ENCODE measurements at places on chromosomes 7 and 10.

- no peak overlapping the region for H3K27ac ChIP-seq
- DNase-seq: no peak
- H3K4me1 ChIP-seq: no peaks in the 10 kb centered on the region
- peaks cover 3% of the 10 kb centered on the region for H3K27me3 ChIP-seq
- no peak overlapping the region for H3K4me3 ChIP-seq
- peaks cover 9% of the 10 kb centered on the region for H3K36me3 ChIP-seq
Measured at GRCh38 chr10:29434111-29434510, 145.2 kb downstream of the LYZL1 start.

DNA sequence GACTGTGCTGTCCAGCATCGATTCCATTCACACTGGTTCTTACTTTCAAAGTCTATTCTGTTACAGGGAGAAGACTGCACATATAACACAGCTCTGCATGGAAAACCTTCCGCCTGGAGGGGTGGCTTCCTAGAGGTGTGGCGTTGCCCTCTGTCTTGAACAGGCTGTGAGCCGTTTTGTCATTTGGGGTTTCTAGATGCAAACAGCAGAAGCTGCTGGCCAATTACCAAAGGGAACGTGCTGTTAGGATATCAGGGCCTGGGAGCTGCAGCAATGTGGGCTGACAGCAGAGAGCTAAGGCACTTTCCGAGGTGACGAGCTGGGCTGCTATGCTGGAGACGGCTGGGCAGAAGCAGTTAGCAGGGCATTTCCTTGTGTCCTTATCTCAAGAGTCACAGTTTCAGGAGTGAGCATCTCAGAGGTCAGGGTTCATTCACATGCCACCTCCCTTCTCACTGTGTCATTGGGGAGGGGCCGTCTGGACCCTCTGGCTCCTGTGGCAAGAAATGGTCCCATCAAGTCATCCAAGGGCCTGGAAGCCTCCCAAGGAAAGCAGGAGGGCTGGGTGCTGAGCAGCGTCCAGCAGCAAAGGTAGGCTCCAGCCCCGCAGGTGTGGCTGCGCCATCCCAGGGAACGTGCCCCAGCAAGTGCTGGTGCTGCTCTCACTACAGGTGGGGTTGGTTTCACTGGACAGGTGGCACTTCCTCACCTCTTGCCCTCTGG is 106.5 kb downstream of the WDR37 start:
- DNase-seq: no peak
- H3K36me3 ChIP-seq: no peaks in the 10 kb centered on the region
- H3K27ac ChIP-seq: no peak overlapping the region
- no peaks in the 10 kb centered on the region for H3K4me1 ChIP-seq
- no peaks in the 10 kb centered on the region for H3K27me3 ChIP-seq

DNA sequence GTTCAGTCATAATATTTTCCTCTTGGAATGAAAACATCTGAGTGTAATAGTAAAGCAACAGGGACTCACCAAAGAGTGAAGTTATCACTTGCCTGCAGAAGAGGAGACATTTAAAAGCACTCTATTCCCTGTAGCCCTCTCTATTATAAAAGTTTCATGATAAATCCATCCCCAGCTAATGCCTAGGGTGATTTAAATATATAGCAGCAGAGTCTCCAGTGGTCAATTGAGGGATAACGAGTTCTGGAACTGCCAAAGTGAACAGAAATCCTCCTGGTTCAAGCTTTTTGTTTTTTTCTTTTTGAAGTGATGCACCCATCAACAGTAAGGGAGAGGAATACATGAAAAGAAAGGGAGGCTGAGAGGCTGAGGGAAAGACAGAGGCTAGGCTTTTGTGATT is 87.3 kb downstream of the EVX1 start:
- H3K4me1 ChIP-seq: no peaks in the 10 kb centered on the region
- no peak overlapping the region for H3K27ac ChIP-seq
- H3K36me3 ChIP-seq: no peaks in the 10 kb centered on the region
- no peak for DNase-seq
- H3K27me3 ChIP-seq: no peaks in the 10 kb centered on the region

GRCh38 chr7:107966711-107967110 is 36.2 kb downstream of the LAMB1 start:
- H3K36me3 ChIP-seq: no peaks in the 10 kb centered on the region
- H3K4me1 ChIP-seq: no peaks in the 10 kb centered on the region
- H3K27me3 ChIP-seq: peaks cover 3% of the 10 kb centered on the region
- no peak for DNase-seq
- no peak overlapping the region for H3K4me3 ChIP-seq

DNA sequence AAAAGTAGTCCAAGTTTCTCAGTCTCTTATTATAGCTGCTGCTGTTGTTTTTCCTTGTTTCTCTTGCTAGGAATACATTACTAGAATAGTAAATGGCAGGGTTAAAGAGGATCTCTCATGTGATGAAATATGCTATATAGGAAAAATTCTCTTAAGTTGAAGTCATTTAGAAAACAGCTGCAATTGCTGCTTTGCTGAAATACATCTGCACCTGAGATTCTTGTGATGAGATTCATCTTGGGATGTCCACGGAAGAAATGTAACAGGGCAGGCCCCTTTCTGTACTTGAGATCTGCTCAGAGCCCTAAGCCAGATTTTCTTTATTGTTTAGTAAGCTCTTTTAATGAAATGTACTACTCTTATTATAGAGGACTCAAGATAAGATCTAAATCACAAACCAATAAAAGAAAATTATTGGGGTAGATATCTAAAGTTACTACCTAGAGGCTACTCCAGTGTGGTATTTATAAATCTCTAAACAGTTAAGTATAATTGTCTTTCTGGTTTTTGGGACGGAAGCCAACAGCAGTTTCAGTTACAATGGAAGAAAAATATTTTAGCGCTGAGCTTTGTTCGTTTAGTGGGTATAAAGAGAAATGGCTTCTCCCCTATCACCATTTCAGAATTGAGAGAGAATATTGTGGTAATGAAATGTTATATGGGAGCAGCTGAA is 701.5 kb downstream of the KCNMA1 start:
- H3K27ac ChIP-seq: no peak overlapping the region
- no peaks in the 10 kb centered on the region for H3K27me3 ChIP-seq
- H3K36me3 ChIP-seq: no peaks in the 10 kb centered on the region
- no peak overlapping the region for H3K4me3 ChIP-seq
- DNase-seq: no peak

GRCh38 chr7:78709658-78710057 is 743.8 kb downstream of the MAGI2 start:
- no peak for DNase-seq
- H3K27me3 ChIP-seq: no peaks in the 10 kb centered on the region
- H3K4me1 ChIP-seq: no peaks in the 10 kb centered on the region
- no peaks in the 10 kb centered on the region for H3K36me3 ChIP-seq

- peaks cover 1% of the 10 kb centered on the region for H3K4me1 ChIP-seq
- no peaks in the 10 kb centered on the region for H3K36me3 ChIP-seq
- H3K4me3 ChIP-seq: no peak overlapping the region
- H3K27me3 ChIP-seq: no peaks in the 10 kb centered on the region
- DNase-seq: no peak
- H3K27ac ChIP-seq: no peak overlapping the region
Measured at GRCh38 chr10:53025172-53025711, 252.7 kb upstream of the MBL2 start.

DNA sequence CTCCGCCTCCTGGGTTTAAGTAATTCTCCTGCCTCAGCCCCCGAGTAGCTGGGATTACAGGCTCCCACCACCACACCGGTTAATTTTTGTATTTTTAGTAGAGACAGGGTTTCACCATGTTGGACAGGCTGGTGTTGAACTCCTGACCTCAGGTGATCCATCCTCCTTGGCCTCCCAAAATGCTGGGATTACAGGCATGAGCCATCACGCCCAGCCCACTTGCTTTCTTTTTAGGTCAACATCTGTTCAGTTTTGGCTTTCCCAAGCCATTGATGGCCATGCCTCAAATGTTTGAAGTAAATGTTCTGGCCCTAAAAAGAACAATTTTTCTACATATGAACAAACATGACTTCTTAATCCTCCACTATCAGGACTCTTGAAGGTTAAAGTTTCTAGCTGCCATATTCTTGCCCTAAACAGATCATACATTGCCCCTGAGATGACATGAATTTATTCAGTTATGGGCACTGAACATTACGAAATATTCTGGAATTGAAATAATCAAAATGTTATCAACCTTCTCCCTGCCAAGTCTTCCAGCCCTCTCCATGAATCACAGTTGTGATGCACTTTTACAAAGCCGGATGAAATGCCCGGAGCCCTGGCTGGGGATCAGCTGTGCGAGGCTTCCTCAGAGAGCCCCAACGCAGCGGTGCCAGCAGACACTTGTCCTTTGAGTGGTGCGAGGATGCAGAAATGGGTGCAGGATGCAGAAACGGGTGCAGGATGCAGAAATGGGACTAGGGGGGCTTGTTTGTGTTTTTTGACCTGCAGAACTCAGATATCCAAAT is 2.9 kb downstream of the MRLN start:
- no peaks in the 10 kb centered on the region for H3K36me3 ChIP-seq
- no peaks in the 10 kb centered on the region for H3K4me1 ChIP-seq
- peaks cover 9% of the 10 kb centered on the region for H3K27me3 ChIP-seq

- peaks cover 32% of the 10 kb centered on the region for H3K36me3 ChIP-seq
- DNase-seq: no peak
- peak overlapping the region; percentile 49 for H3K4me3 ChIP-seq
- H3K4me1 ChIP-seq: peaks cover 43% of the 10 kb centered on the region
- no peaks in the 10 kb centered on the region for H3K27me3 ChIP-seq
- H3K27ac ChIP-seq: peak overlapping the region; percentile 47
Measured at GRCh38 chr7:129906700-129907099, 46.1 kb downstream of the UBE2H start.

- H3K36me3 ChIP-seq: peaks cover 3% of the 10 kb centered on the region
- H3K4me1 ChIP-seq: no peaks in the 10 kb centered on the region
- H3K4me3 ChIP-seq: no peak overlapping the region
- no peaks in the 10 kb centered on the region for H3K27me3 ChIP-seq
- no peak for DNase-seq
Measured at GRCh38 chr10:103632247-103632642, 138.7 kb downstream of the NEURL1 start.

DNA sequence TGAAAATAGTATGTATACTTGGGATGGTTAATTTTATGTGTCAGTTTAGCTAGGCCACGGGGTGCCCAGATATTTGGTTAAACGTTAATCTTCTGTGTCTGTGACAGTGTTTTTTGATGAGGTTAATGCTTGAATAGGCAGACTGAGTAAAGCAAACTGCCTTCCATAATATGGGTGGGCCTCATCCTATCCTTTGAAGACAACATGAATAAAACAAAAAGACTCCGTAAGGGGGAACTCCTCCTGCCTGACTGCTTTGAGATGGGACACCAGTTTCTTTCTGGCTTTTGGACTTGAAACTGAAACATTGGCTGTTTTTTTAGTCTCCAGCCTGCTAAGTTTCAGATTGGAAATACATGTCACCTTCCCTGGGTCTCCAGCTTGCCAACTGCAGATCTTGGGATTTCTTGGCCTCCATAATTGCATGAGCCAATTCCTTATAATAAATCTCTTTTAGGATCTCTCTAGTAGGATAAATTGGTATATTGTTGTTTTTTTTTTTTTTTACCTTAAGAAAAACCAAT is 59.9 kb upstream of the GLCCI1 start:
- DNase-seq: no peak
- no peak overlapping the region for H3K4me3 ChIP-seq
- peaks cover under 1% of the 10 kb centered on the region for H3K4me1 ChIP-seq
- H3K36me3 ChIP-seq: no peaks in the 10 kb centered on the region
- H3K27ac ChIP-seq: no peak overlapping the region

DNA sequence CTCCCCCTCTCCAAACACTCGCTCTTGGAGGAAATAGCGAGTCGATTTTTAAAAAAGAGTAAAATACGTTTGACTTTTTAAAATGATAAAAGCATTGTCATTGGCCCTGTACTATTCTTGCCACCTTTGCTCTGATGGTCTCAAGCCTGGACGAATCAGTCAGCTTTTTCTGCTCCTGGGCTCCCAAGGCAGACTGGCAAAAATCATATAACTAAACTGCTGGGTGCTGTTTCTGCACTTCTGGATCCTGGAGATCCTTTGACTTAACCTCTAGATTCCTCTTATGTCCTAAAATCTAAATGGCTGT is 1.8 kb downstream of the TPST1 start:
- H3K27ac ChIP-seq: no peak overlapping the region
- peaks cover 36% of the 10 kb centered on the region for H3K27me3 ChIP-seq
- H3K4me3 ChIP-seq: peak overlapping the region; percentile 83
- DNase-seq: no peak
- H3K4me1 ChIP-seq: peaks cover 26% of the 10 kb centered on the region

- no peaks in the 10 kb centered on the region for H3K4me1 ChIP-seq
- H3K36me3 ChIP-seq: no peaks in the 10 kb centered on the region
- DNase-seq: no peak
- no peak overlapping the region for H3K4me3 ChIP-seq
Measured at GRCh38 chr7:81926-82756, 110.2 kb upstream of the FAM20C start.

- no peak overlapping the region for H3K27ac ChIP-seq
- no peak overlapping the region for H3K4me3 ChIP-seq
- no peak for DNase-seq
- H3K4me1 ChIP-seq: no peaks in the 10 kb centered on the region
- peaks cover 16% of the 10 kb centered on the region for H3K27me3 ChIP-seq
Measured at GRCh38 chr7:150965273-150965830, 12.8 kb downstream of the KCNH2 start.
